ENCODE measurements at places on chromosomes 1 and 21.

GRCh38 chr1:202733251-202733650 is 23.0 kb upstream of the SYT2 start:
- DNase-seq: no peak

GRCh38 chr21:36636016-36636415 is 62.9 kb upstream of the SIM2 start:
- DNase-seq: no peak

DNA sequence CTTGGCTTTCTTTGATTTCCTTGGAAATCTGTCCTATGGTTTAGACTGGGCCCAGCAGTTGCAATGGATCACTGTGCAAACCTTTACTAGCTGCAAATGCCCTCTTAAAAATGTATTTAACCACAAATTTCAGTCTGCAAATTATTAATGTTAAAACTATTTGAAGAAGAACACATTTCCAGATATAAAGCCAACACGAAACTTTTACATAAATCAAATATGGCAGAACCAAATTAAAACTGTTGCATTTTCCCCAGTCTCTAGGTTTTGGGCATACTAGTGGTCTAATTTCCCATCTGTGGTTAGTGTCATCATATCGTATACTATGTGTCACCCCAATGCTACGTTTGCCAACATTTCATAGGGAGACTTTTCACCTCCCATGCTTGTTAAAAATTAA is 52.3 kb downstream of the HMCN1 start:
- DNase-seq: no peak

GRCh38 chr1:49346767-49347349 is 570.2 kb upstream of the BEND5 start:
- DNase-seq: no peak

DNA sequence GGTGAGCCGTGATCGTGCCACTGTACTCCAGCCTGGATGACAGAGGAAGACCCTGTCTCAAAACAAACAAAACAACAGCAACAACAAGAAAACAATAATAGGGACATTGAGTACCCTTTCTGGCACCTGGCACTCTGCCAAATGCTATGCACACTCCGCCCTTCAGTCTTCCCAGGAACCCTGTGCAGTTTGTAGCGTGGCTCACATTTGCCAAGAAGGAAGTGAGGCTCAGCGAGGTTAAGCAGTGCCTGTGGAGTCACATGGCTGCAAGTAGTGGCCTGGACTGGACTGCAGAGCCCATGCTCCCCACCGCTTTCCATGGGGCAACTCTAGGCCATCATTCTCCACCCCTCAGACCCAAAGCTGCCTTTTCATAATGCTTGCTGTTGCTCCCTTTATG is 5.3 kb upstream of the EVA1B start:
- DNase-seq: no peak

DNA sequence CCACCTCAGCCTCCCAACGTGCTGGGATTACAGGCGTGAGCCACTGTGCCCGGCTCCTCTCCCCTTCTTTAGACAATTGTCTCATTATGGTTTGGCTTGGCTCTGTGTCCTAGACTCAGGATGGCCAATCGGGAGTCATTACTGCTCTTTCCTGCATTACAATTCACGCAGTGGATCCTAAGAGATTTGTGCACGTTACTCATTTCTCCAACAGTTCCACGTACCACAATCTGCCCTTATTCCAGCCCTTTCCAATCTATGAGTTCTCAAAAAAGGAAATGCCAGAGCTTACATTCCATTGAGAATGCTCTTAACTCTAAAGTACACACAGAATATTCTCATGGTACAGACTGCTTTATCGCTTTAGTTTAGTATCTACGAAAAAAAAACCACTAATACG is 357.0 kb downstream of the GPATCH2 start:
- DNase-seq: no peak

GRCh38 chr1:240030236-240030635 is 61.4 kb upstream of the FMN2 start:
- no peak for DNase-seq

GRCh38 chr1:105874621-105875020 is 1181.9 kb upstream of the PRMT6 start:
- DNase-seq: no peak

DNA sequence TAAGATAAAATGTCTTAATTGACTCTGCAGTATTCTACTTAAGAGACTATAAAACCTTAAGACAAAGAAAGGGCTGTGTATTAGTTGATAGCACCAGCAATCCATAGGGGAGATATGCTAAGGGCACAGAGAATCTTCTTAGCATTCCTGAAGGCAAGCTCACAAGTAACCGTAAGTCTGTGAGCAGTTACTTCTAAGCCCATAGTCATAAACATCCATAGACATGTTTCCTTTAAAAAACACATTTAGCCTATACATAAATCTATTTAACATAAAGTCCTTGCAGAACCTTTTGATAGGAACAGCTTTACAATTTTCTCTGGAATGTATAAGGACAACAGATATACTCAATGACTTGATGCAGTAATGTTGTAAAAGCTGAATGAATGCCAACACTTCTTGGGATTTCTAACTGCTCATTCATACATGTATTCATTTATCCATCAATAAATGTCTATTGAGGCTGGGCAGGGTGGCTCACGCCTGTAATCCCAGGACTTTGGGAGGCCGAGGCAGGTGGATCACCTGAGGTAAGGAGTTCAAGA is 6.3 kb upstream of the ERRFI1 start:
- DNase-seq: no peak

- DNase-seq: peak; percentile 34
These were observed 749 bp downstream of the CITED4 start for GRCh38 chr1:40861224-40862003.

DNA sequence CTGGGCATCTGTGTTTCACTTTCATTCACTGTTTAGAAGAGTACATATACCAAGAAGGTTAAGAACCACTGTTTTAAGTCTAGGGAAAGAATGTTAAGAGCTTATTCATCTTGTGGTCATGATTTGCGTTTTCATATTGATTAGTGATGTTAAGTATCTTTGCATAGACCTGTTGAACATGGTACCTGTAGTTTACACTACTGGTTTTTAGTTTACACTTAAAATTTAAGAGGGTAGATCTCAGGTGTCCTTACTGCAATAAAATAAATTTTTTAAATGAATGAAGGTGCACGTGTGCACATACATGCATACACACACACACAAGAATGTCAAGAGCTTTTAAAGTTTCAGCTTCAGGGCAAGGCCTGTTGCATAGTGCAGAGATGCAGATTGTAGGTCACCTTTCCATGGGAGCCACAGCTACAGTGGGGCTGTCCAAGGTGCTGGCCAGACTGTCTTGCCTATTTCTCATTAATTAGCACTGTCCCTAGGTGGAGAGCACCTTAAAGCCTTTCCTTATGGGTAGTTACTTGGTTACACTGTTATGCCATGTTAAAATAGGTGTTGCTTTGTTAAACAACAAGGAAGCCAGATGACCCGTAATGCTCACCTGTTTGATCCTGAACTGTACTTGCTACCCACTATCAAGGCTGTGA is 543.0 kb upstream of the DAB1 start:
- no peak for DNase-seq

DNA sequence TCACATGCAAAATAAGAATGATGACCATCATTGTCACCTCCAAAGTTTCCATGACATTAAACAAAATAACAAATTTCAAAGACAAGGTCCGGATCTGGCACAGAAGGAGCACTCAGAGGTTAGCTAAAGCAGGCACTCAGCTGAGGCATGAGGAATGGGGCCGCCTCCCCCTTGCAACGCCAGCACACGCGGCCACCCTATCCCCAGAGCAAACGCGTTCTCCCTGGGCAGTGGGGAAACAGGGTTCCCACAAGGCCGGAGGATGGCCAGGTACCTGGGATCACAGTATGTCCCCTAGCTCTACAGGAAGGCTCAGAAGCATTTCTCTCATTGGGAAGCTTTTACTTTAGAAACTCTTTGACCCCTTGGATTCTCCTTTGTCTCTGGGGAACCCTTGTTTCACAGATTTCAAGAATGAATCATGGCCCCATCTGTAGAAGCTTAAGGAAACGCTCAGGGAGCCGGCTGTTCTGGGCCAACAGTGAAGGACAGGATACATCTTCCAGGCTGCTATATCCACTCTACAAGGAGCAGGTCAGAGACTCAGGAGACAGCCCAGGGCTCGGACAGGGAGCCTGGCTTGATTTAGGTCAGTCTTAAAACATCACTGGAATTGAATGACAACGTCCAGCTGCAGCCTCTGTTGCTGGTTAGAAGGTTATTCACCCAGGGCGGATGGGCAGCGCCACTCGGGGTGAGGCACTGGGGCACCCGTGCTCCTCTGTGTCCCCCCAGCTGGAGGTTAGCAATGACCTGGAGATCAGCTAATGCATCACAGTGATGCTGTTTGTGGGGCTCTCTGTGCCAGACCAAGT is 496.4 kb downstream of the NPHP4 start:
- no peak for DNase-seq
